Kasumi-1 (cell line): ENCODE measurements at places on chromosomes 12 and 14.

DNA sequence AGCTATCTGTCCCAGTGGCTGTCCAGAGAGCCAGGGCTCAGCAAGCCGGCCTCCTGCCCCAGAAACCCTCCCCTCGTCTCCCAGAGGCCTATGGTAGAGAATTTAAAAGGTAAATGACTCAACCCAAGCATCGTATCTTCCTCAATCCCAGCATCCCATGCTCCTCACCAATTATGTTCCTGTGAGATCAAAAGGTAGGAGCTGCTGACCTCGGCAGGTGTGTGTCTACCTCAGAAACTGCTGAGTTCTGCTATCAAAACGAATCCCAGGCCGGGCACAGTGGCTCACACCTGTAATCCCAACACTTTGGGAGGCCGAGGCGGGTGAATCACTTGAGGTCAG, 49.3 kb downstream of the FOXN3 start:
- DNase-seq = no peak

GRCh38 chr12:12018454-12018853, 52.3 kb upstream of the BCL2L14 start:
- DNase-seq = no peak

DNA sequence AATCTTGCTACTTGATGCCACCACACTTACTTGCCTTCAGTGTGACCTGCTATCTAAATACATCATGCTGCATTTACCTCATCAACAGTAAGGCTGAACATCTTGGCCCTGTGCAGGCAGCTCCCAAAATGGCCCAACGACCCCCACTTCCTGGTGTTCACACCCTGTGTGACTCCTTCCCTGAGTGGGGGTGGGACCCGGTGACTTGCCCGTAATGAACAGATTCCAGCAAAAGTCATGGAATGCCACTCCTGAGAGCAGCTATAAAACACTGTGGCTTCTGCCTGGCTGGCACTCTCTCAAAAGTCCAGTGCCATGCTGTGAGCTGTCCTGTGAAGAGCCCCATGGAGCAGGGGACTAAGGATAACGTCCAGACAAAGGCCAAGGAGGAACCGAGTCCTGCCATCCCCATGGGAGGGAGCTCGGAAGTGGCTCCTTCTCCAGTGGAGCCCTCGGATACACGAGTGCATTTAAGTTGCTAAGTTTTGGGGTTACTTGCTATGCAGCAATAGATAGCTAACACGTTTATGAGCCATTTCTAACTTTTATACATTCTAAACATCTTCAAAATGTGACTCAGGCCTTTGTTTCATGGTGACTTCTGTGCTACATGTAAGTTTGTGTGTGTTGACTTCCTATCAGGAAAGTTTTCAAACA, 33.0 kb downstream of the P2RX2 start:
- DNase-seq = peak; percentile 72

- DNase-seq = peak; percentile 75
Observed at GRCh38 chr12:57243521-57244311, 7.3 kb downstream of the STAC3 start.

- no peak for DNase-seq
Observed at GRCh38 chr12:49652921-49653520, 29.7 kb downstream of the PRPF40B start.

GRCh38 chr14:74426202-74426582, at the start of gene SYNDIG1L:
Gene SYNDIG1L (minus strand): TSS chr14:74426210. CDS start chr14:74409744, 16,466 bp downstream.
- DNase-seq = no peak

DNA sequence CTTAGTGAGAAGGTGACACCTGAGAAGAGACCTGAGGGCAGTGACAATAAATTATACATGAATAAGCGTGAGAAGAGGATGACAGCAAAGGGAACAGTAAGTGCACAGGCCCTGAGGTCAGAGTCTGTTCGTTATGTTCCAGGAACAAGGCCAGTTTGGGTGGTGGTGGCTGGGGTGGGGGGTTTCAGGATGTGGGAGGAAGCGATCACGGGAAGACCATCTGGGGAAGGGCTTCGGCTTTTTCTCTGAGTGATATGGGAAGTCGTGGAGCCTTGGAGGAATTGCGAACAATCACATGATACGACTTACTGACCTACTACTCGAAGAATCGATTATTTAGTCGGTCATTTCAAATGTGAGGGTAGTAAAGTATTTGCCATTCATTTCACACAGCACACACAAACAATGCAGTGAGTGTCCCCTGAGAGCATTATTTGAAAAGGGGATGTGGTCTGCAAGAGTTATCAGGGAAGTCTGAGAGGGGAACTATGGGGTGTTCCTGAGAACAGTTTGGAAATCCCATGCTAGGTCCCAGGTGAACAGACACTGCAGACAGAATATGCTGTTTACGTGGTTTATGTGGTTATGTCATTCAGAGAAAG, 94.7 kb downstream of the SLC38A1 start:
- DNase-seq = peak; percentile 71

GRCh38 chr12:132506328-132507160, 16.6 kb downstream of the FBRSL1 start:
- DNase-seq = peak; percentile 97

- DNase-seq = no peak
Observed at GRCh38 chr12:54082397-54082892, 28.8 kb downstream of the HOXC4 start.

- no peak for DNase-seq
Observed at GRCh38 chr14:77220246-77221017, 38.8 kb downstream of the TMEM63C start.

DNA sequence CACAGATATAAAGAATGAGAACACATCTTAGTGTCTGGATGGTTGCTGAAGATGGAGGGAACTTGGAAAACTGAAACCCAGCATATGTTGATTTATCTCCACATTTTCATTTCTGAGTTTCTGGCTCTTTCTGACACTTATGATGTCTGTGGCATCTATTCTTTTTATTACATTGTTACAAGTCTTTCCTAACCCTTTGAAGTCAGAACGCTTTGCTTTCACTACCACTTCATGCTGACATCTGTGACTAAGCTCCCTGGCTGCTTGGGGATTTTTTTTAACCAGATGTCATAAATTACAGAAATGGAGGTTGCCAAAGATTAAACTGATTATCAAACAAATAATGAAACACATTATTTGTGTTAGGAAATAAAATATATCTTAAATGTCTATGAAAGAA, 188.7 kb downstream of the KITLG start:
- DNase-seq = no peak

- DNase-seq = no peak
Observed at GRCh38 chr14:101521978-101522377, 39.3 kb upstream of the DIO3 start.

GRCh38 chr14:21384494-21384851, 654 bp upstream of the SUPT16H start:
- DNase-seq = peak; percentile 78

DNA sequence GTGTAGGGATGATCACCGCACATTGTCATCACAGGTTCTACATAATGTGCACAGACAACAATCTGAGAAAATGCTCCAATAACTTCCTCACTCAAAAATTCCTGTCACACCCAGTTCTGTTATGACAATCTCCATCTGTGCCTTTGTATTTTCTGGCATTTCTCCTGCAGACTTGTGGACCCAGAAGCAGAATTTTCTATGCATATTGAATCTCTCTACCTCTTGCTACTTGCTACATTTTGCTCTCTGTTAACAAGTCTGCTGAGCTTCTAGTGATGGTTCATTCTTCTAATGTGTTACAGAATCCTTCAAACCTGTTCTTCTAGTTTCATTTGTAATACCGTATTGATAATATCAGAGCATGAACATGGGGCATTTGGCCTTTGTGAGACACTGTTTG, 127.8 kb upstream of the PTPRQ start:
- no peak for DNase-seq

GRCh38 chr12:92300777-92301176, 155.1 kb upstream of the BTG1 start:
- DNase-seq = no peak

- DNase-seq = no peak
Observed at GRCh38 chr12:75870878-75871277, 160.7 kb downstream of the PHLDA1 start.

DNA sequence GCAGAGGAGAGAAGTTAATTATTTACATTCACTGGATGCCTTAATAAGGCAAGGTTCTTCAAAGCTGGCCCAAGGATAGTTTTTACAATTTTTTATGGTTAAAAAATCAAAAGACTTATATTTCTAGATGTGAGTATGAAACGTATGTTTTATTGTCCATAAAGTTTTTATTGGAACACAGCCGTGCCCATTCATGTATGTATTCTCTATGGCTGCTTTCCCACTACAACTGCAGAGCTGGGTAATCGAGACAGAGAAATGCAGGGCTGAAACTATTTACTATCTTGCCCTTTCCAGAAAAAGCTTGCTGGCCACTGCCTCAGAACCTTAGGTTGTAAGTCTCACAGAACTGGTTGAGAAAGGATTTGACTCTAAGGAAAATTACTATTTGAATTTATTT, 16.4 kb downstream of the JKAMP start:
- DNase-seq = no peak

- no peak for DNase-seq
Observed at GRCh38 chr14:86065407-86065806, 535.5 kb downstream of the FLRT2 start.

DNA sequence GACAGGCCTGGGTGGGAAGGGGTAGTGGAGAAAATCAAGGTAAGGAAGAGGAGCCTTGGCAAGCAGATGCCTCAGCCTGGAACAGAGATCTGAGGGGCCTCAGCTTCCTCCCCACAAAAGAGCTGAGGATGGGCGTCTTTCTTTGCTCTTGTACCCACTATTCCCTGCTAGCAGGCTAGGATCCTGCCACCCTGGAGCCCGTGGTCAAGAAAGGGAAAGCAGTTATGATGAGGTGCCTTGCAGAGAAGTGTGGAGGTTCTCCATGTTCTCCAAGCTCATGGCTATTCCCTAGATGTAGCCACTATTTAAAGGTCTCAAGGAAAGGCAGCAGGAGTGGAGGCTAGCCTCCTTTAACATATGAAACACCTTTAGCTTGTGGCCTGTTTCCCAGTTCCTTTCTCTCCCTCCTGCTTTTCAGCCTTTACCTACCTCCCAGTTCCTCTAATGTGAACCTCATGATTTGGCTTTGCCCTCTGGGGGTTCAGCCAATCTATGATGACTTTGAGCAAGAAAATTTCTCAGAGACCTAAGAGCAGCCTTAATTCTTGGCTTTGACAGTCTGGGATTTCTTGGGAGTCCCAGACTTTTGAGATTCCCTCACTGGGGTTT, 1.1 kb downstream of the IKZF4 start:
- DNase-seq = no peak

- no peak for DNase-seq
Observed at GRCh38 chr14:102348376-102348775, 14.3 kb downstream of the CINP start.

GRCh38 chr14:76484355-76484754, 108.4 kb downstream of the ESRRB start:
- no peak for DNase-seq

DNA sequence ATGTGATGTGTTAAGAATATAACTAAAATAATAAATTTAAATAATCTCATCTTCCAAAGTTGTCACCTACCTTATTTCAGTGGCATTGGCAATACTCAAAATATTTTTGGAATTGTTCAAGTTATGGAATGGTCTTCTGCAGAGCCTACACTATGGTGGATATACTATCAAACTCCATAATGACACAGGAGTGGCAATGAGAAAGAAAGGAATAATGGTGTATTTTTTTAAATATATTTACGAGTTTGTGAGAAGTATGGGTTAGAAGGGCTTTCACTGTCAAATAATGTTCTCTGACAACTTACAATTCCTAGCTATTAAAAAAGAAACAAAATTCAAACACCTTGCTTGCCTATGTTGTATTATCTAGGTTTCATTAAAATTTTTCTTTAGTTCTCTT, 38.1 kb downstream of the HEATR5A start:
- no peak for DNase-seq
